ENCODE measurements at places on chromosomes 7 and 10.

DNA sequence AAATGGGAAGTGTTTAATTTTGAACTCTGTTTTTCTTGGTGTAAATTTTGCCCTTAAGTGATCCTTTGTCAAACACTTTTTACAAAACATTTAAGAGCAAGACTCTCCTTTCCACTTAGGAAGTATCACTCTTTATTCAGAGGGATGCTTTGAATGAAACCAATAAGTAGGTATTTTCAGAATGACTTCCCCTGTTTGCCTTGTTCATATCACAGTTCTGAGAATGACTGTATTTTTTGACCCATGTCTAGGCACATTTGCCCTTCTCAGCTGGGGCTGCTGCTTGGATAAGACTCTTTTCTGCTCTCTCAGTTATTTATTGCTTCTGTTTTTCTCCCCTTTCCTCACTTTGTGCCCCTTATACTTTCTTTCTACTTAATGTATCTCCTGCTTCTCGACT lies 98.2 kb downstream of the CCNY start:
- DNase-seq = no peak

DNA sequence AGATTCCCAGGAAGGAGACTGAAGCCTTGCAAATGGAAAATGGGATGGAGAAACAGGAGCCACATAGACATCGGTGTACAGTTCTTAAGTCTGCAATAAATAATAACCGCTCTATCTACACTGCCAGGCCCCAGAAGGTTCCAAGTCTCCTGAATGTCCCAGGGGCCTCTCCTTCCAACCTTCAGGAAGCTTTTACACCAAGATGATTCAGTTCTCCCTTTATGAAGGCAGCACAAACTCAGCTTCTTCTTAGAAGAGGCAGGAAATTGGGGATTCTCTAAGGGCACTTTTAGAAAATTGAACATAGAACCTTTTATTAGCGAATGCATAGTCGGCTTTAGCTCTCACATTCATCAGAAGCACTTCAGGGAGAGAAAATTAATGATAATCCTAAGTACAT lies 130.8 kb upstream of the LYZL1 start:
- DNase-seq = no peak

DNA sequence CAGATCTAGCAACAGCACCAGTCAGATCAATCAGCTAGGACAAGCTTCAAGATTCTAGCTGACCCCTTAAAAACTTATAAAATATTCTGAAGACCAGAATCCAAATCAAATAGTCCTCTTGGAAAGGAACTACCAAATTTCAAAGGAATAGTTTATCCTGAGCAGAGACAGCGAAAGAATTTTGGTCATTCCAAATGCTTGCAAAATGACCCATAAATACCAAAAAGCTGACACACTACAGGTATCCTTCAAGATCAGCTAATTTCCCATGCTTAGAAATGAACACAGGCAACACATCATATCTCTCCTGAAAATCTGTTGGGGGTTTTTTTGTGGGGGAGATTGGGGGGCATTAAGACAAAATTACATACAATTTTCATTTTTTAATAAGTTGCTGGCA lies 78.8 kb downstream of the PDSS1 start:
- DNase-seq = no peak

DNA sequence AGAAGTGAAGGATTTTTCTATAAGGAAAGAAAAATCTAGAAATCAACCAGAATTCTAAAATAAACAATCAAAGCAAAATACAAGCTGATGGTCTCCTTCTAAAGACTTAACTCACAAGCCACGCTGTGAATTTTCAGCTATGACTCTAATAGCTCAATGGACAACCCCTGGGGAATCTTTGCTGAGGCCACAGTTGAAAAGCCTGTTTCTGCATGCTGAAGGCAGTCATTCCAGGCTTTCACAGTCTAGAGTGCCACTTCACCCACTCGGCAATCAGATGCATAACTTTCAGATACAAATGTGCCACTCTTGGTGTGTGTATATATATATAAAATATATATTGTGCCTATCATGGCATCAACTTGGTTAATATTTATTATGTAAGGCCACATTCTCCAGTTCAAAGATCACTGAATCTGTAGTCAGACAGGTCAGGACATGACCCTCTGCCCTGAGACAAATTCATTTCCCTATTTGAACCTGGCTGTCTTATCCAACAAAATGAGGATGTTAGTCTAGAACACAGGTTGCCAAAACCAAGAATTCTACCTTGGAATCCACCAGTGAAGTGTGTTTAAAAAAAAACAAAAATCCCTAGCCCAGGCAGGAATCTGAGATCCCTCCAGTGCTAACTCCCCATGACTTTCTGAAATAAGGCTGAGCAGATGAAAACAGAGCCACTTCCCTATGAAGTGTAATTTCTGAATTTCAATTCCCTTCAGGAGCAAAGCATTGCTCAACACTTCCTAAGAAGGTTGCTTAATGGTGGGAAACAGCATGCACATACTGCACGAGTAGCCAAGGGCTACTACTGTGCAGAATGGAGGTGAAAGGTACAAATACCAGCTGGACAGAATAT lies 9.9 kb downstream of the LIPA start:
- DNase-seq = no peak

- DNase-seq = no peak
These were observed 185.2 kb downstream of the AVL9 start for GRCh38 chr7:32680259-32681173.

- DNase-seq = no peak
These were observed 75.3 kb upstream of the AASS start for GRCh38 chr7:122219253-122219865.

DNA sequence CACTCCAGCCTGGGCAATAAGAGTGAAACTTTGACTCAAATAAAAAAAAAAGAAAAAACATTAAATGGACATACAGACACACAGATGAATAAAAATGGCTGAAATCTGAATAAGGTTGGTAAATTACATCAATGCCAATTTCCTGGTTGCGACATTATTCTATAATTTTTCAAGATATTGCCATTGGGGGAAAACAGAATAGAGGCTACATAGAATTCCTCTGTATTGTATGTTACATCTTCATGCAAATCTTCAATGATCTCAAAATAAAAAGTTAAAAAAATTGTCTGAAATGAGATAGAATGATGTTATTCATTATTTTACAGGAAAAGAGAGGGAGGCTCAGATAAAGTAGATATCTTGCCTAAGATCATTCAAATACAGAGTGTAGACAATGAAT lies 234.0 kb downstream of the SDHAF3 start:
- DNase-seq = no peak

GRCh38 chr10:43396928-43397624 lies 11.9 kb downstream of the HNRNPF start:
- DNase-seq = peak; percentile 88

DNA sequence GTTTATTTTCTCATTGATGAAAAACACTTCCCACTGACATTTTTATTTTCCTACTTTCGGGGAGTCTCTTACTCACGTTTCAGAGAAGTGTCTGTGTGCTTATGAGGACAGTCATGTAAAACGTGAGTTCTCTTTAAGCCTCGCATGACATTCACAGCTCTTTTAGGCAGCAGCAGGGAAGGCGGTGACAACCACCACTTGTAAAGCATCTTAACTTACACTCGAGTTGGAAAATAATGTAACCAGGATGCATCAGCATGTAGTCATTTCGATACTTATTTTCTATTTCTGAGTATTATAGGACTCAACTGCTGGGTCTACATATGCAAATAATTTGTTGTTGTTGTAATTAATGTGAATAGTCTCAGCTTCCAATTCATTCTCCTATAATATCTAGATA lies 153.6 kb downstream of the SEMA3D start:
- DNase-seq = no peak

DNA sequence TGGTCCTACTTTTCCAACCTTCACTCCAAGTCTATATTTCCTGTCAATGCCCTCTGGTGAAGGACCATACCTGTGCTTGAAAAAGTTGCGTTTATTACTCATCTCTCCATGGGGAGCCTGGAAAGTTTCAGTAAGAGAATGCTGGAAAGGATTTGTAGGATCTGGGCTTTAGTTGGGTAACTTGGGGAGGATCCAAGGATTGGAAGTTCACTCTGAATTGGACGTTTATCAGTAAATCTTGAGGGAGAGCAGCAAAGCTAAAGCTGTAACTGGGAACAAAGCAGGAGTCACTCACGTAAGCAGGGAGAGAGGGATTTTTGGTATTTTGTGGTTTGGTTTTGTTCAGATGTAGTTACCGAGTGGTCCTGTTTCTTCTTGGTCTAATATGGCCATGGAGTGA lies 51.4 kb upstream of the NPVF start:
- no peak for DNase-seq

- peak; percentile 18 for DNase-seq
These were observed 36.9 kb downstream of the ELFN1 start for GRCh38 chr7:1706721-1707613.

- peak; percentile 83 for DNase-seq
These were observed 10.7 kb downstream of the ESYT2 start for GRCh38 chr7:158818325-158819213.

GRCh38 chr10:21146436-21146789 lies 249.3 kb upstream of the NEBL start:
- DNase-seq = no peak

- DNase-seq = no peak
These were observed 96.8 kb downstream of the TRRAP start for GRCh38 chr7:98974906-98975816.

DNA sequence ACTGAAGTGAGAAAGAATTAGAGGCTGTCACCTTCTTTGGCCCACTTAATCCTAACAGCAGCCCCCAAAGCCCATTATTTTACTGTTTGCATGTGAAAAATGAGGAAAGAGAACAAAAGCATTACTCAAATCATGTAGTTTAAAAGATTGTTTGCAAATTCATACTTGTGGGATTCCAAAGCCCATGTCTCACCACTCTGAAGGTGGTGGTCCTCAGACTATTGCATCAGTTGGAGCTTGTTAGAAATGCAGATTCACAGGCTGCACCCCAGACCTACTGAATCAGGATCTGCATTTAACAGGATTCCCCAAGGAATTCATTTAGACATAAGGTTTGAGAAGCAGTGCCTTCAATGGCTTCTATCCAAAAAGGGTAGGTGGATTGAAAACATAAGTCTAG lies 93.7 kb upstream of the PDE1C start:
- DNase-seq = no peak

GRCh38 chr10:125462845-125463244 lies 220.1 kb downstream of the TEX36 start:
- no peak for DNase-seq

DNA sequence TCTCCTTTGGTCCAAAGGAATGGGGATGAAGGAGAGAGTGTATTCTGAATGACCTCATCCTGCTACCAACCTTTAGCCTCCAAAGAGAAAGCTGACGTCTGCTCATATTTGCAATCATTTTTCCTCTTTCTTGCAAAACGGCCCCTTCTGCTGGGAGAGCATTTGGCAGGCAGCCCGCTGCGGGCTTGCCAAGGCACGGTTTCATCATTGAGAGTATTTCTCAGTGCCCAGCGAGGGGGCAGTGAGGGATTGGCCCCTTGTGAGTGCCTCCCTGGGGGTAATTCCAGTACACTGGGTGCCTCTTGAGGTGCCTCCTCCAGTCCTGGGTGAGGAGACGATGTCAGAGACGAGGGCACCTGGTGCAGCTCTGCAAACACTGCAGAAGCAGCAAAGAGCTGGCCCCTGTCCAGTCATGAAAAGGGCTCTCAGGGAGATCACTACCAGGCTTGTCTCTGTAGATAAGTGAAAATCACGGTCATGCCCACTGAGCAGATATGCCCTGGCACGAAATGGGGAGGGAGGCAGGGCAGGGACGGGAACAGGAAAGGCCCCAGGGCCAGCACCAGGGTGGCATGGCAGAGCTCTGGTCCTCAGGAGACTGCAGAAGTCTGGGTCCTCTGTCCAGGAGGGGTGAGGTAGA lies 48.7 kb upstream of the SHH start:
- no peak for DNase-seq

- DNase-seq = no peak
These were observed 268.0 kb upstream of the SEMA3D start for GRCh38 chr7:85454904-85455303.

- DNase-seq = no peak
These were observed 544.9 kb upstream of the ADARB2 start for GRCh38 chr10:2282202-2282601.

- no peak for DNase-seq
These were observed 133.6 kb upstream of the JCAD start for GRCh38 chr10:30192846-30193608.

DNA sequence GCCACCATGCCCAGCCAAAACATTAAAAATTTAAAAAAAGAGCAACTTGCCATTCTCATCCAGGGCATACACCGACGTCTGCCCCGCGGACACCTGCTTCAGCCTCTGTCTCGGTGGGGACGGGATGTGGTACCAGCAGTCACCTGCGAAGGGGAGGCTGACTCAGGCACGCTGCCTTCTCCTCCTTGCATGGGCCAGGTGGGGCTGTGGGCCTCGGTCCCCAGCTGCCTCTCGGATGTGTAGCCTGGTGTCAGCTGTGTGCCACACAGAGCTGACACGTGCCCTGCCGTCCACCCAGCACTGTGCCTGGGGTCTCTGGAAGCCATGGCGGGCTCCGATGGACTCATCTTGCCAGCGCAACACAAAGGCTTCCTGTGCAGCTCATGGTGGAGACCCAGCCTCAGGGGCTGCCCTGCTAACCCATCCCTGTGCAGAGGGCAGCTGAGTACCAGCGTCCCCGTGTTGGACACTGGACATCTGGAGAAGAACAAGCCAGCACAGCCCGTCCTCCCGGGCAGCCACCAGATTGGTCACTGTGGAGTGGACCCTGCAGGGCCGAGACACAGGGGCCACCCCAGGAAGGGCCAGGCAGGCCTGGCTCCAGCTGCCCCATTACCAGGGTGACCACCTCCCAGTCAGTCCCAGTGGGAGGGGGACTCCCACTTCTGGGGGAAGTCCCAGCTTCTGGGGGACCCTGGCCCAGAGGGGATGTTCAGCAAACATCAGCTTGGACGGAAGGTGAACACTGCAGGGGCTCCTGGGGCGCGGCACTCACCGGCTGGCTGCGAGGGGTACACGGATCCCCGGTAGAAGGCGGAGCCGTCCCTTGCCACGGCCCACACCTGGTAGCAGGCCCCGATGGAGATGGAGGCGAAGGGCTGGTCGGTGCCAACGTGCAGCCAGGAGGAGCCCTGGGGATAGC lies 10.6 kb downstream of the BHLHA15 start:
- DNase-seq = no peak

DNA sequence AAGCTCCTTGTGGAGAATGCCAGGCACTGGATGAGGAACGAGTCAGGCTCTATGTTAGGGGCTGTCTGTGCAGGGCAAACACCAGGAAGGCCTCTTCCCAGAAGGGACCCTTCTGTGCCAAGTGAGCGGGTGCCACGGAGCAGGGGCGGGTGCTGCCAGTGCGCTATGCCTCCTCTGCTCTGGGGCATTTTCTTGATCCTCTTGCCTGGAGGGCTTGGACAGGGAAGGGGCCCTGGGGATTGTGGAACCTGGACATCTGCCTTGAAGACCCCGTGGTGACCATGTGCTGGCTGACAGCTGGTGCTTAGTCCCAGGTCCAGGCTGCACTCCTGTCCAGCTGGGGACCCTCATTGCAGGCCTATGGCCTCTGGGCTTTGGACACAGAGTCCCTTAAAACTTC lies 15.4 kb upstream of the TBRG4 start:
- no peak for DNase-seq

- DNase-seq = peak; percentile 60
These were observed 155.4 kb downstream of the DYNC1I1 start for GRCh38 chr7:95927756-95928155.

- DNase-seq = no peak
These were observed 149.2 kb downstream of the RPS24 start for GRCh38 chr10:78182841-78183240.

All from right hindlimb (tissue), 1 donor.